ENCODE measurements at places on chromosomes 2 and 18. TPM values are rescaled to one million over a fixed set of nuclear protein-coding genes. Genes with fewer than 3 reads are reported as not detected.

GRCh38 chr2:95270541-95271081, 3.6 kb upstream of the PROM2 start:
- no peak for DNase-seq

DNA sequence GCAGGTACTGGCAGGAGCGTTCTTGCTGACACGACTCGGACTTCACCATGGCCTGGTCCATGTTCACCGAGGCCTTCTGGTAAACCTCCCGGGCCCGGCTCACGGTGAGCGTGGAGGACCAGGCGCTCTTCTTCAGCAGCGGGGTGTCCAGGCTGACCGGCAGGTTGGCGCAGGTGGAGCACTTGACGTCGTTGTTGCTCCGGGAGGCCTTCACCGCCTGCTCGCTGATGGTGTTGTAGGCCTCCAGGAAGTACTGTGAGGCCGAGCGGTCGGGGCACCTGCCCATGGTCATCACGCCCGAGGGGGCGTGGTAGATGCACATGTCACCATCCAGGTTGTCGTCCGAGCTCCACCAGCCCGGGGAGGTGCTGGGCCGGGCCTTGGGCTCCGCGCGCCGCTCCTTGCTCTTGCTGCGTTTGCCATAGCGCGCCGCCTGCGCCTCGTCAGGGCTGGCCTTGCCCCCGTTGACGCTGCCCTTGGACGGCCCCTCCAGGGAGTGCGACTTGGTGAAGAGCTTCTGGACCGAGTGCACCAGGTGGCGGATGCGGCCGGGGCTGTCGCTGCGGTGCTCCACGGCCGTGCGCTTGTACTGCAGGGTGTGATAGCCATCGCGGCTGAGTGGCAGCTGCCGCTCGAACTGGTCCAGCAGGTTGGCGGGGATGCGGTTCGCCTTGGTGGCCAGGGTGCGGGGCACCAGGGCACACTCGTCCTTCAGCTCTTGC, 429.3 kb downstream of the TGIF1 start:
- DNase-seq, result no peak

DNA sequence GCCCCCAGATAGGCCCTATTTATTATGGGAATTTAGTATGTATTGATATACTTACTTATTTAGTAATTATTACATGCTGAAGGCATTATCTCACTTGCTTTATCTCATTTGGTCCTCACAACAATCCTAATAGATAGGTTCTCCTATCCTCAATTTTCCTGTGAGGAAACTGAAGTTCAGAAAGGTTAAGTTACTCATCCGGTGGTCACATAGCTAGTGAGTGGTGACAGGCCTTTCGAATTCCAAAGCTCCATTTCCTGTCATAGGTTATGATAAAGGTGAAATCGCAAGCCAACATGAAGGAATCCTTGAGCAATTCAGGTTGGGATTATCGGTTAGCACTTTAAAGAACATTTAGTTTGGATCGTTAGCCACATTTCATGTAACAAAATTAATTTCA, 33.3 kb downstream of the NAB1 start:
- no peak for DNase-seq

- DNase-seq, result no peak
Observed at GRCh38 chr2:207235621-207236020, 69.9 kb upstream of the KLF7 start.

DNA sequence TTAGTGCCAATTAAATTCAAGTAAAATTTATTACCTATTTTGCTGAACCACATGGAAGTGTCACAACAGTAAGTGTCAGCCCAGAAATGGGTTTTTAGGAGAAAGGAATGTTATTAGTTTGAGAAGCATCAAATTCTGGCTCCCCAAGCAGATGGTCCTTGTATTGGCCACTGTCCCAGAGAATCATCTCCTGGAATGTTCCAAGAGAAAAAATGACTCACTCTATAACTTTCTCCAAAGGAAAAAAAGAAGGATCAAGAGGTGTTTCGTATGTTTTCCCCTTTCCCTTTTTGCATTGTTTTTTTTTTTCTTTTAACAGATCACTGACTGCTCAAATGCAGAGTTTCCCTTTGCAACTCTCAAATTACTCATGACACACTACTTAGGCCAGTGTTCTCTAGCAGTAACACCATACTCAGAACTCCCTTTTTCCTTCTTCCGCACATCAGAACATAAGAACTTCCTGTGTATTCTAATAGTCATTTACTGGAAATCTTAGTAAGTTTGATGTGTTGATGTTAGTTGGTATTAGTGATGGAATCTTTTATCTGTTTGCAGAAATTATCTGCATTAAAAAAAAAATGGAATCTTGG, 390.3 kb downstream of the GPD2 start:
- DNase-seq, result no peak

DNA sequence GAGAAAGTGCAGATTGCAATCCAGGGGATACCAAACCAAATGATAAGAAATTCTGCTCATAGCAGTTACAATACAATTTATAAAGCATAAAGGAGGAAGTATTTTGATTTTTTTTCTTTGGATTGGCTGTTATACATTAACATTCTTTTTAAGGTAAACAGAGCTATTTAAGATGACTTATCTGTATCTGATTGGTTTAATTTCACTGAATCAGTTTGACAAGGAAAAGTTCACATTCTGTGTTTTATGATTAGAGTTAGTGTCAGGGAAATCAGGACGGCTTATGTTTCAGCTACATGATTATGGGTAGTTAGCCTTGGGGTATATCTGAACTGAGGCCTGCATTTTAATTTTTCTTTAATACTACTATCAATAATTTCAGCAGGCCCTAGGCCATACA, 360.9 kb downstream of the ARL6IP6 start:
- no peak for DNase-seq

DNA sequence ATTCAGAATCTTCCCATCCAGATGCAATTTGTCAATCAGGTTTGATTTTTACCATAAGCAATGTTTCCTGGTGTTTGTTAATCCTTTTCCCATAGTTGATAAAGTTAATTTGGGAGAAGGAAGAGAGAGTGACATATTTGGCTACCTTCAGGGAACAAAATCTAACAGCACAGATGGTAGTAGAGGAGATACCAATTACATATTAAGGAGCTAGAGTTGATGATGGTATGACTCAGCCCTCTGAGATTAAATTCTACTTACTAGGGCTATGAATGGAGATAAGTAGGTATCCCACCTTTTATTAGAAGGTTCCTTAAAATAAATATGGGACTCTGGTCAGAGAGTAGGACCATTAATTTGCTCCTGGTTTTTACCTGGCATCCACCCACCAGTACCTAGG, 139.7 kb downstream of the EHBP1 start:
- DNase-seq, result no peak

GRCh38 chr2:27776097-27776496, 4.6 kb downstream of the MRPL33 start:
- DNase-seq, result no peak

DNA sequence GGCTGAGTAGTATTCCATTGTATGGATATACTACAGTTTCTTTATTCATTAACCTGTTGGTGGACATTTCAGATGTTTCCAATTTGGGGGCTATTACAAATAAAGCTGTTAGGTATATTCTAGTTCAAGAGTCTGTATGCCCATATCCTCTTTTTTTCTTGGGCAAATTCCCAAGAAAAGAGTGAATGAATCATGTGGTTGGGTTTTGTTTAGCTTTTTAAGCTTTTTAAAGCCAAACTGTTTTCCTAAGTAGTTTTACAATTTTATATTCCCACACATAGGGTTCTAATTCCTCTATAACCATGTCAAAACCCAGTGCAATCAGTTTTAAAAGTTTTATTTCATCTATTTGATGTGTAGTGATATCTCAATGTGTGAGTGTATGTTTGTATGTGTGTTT, 44.9 kb upstream of the BAZ2B start:
- DNase-seq, result no peak

DNA sequence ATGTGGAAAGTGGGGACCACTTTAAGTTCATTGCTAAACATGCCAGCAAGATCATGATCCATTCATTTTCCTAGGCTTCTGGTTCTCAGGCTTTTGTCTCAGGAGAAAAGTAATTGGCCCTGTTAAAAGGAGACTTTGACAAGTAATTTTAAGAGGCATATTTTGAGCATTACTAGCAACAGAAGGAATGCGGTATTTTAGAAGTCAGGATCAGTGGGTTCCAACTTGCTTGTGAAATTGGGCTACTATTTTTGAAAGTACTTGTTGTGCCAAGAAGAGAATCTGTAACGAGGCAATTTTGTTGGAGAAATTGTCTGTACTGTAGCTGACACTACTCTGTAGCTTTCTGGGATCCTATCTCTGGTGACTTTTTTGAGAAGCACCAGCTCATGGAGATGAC, 59.4 kb downstream of the CERS6 start:
- no peak for DNase-seq

GRCh38 chr2:200702646-200703118, 109.0 kb upstream of the BZW1 start:
- DNase-seq, result no peak

GRCh38 chr2:203690441-203691047, 15.9 kb upstream of the CD28 start:
- no peak for DNase-seq

- no peak for DNase-seq
Observed at GRCh38 chr2:232097260-232097659, 135.7 kb downstream of the DIS3L2 start.

- DNase-seq, result peak; percentile 32
Observed at GRCh38 chr18:80109676-80110078, 615 bp downstream of the ADNP2 start.

- peak; percentile 65 for DNase-seq
Observed at GRCh38 chr18:21914739-21915319, 174.2 kb downstream of the MIB1 start.

The FANCL gene
- 80.4 TPM for polyA plus RNA-seq

The LOXHD1 gene
- 1.00 TPM for polyA plus RNA-seq

The RNF144A gene
- 28.3 TPM for polyA plus RNA-seq

The KIAA2012 gene
- 1.4 TPM for polyA plus RNA-seq

The LIMS2 gene
- polyA plus RNA-seq, result 22.4 TPM

The COL5A2 gene
- 208 TPM for polyA plus RNA-seq

The UGT1A3 gene
- polyA plus RNA-seq, result not detected

The CFC1 gene
- 6.2 TPM for polyA plus RNA-seq

The OTOF gene
- 0.18 TPM for polyA plus RNA-seq
